ENCODE measurements at places on chromosomes 3 and 15.

- DNase-seq = no peak
Measured at GRCh38 chr3:116425126-116425525, 20.2 kb downstream of the LSAMP start.

- DNase-seq = no peak
Measured at GRCh38 chr3:150703299-150703755, 393 bp downstream of the ERICH6 start.

- no peak for DNase-seq
Measured at GRCh38 chr3:95356764-95357501, 1294.1 kb downstream of the NSUN3 start.

DNA sequence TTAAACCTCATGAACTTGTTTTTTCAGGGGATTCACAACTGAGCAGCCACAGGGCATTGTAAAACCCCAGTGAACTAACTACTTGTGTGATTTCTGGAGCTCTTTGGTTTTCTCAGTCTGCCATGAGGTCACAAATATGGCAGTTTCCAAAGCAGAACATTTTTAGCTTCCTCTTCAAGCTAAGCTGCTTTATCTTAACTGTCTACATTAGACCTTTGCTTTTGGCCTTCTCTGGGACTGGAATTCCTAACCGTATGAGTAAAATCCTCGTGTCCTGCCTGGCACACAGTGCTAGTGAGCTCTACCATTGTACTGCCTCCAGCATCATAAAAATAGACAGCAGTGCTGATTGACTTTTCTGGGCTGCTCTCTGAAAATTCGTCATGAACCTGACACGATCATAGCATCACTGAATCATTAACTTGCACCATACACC is 22.1 kb downstream of the CDIN1 start:
- no peak for DNase-seq

DNA sequence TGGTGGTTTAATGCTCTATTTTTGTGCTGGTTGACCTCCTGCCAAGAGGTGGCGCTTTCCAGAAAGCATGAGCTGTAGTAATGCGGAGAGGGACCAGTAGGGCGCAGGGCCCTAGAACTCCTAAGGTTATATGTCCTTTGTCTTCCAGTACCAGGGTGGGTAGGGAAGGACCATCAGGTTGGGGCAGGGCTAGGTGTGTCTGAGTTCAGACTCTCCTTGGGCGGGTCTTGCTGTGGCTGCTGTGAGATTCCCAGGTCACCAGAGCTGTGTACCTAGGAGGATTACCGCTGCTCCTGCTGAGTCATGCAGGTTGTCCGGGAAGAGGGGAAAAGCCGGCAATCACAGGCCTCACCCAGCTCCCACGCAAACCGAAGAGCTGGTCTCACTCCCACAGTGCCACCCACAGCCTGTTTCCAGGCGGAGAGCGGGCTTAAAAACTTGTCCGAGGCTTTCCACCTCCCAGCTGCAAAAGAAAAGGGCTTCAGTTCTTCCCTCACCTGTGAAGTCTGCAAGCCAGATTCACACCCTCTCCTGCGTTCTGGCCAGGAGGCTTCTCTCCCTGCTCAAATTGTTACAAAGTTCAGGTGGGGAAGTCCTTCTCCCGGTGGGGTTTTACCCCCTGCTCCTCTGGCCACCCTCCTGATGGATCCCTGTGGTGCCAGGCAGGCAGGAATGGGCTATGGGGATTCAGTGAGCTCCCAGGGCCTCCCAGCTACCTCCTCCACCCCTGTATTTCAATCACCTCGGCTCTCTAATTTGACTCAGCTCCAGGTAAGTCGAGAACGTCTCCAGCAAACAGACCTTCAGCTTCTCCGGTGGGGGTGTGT is 37.7 kb upstream of the BCHE start:
- DNase-seq = no peak

DNA sequence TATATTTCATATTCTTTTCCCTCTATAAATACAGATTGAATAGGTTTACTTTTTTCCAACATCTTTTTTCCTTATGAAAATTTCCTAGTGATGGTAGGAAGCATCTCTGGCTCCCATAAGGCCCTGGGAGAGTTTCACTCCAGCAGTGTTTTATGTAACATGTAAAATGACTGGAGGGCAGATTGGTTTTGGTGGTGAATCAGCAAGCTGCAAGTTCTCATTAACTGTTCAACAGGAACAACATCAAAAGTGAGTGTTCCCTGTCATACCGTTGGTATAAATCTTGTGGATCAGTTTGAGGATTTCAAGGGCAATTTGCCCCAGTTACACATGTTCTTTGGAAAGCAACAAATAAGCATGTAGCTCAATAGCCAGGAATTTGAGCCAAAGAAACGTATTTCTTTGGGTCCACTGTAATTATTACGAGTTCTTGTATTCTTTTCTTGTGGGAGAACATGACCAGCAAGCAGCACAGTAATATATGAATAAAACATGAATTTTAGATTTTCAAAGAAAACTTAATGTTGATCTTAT is 345.7 kb downstream of the SV2B start:
- DNase-seq = no peak

GRCh38 chr3:188330138-188330537 is 176.2 kb downstream of the LPP start:
- no peak for DNase-seq

GRCh38 chr15:90988296-90988695 is 6.0 kb downstream of the PRC1 start:
- DNase-seq = no peak

DNA sequence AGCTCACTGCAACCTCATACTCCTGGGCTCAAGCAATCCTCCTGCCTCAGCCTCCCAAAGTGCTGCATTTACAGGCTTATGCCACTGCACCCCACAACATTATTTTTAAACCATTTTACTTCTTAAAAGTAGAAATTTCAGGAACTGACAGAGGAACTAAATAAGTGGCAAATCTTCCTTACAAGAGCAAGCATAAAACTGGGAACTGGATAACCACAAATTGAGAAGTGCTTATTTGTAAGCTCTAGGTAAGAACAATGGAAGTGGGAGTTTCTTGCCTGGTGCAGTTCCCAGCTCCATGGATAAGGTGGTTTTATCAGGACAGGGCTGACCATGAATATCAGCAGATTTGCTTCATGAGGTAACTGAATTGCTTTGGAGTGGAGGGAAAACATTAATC is 655.2 kb downstream of the DIPK2A start:
- no peak for DNase-seq

- DNase-seq = no peak
Measured at GRCh38 chr3:147161833-147162232, 244.5 kb downstream of the ZIC4 start.

GRCh38 chr15:83362706-83363105 is 78.2 kb upstream of the BNC1 start:
- DNase-seq = no peak

GRCh38 chr3:126399351-126399735 is 4.6 kb downstream of the CFAP100 start:
- no peak for DNase-seq

DNA sequence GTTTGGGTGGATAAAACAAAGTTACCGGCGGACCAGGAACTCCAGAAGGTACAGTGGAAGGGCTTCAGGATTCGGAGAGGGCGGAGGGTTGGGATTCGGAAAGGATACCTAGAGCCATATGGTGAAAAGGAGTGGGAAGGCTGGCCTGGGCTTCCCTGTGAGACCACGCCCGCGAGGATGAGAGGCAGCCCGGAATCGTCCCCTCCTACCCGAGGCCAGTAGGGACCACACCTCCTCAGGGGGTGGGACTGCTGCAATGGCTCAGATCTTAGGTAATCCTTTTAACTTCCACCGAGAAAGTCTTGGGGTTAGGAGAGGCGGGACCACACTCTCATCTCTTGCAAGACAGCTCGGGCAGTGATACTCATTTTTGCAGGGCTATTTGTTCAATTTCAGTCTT is 511.3 kb downstream of the OCA2 start:
- no peak for DNase-seq

DNA sequence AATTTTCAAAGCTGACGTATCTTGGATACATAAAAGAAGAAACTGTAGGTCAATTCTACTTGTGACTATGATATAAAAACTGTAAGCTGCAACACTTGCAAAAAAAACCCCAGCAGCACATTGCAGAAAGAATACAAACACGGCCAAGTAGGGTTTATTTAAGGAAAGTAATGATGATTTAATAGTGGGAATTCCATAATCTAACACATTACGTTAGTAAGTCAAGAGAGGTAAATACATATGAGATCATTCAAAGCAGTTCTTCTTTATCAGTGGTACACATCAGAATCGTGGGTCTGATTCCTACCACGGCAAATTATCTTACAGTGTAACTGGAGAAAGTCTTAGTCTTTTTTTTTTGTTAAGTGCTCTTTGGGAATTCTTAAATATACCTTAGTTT is 292.4 kb upstream of the WNT5A start:
- DNase-seq = no peak

DNA sequence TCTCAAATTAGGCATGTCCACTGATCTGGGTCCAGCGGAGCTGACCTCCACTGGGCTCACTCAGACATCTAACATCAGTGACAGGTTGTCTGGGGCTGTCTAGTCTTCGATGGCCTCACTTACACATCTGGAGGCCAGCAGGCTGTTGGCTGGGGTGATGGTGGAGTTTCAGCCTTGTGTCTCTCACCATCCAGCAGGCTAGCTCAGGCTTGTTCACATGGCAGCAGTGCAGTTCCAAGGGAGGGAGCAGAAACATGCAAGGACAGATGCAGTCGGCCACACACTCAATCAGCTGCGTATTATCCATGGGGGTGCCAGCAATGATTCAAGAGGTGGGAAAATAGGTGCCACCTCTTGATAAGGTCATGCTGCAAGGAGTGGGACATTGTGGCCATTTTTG is 292.5 kb downstream of the SHQ1 start:
- DNase-seq = no peak

- no peak for DNase-seq
Measured at GRCh38 chr15:86127547-86127946, 47.9 kb downstream of the AGBL1 start.

DNA sequence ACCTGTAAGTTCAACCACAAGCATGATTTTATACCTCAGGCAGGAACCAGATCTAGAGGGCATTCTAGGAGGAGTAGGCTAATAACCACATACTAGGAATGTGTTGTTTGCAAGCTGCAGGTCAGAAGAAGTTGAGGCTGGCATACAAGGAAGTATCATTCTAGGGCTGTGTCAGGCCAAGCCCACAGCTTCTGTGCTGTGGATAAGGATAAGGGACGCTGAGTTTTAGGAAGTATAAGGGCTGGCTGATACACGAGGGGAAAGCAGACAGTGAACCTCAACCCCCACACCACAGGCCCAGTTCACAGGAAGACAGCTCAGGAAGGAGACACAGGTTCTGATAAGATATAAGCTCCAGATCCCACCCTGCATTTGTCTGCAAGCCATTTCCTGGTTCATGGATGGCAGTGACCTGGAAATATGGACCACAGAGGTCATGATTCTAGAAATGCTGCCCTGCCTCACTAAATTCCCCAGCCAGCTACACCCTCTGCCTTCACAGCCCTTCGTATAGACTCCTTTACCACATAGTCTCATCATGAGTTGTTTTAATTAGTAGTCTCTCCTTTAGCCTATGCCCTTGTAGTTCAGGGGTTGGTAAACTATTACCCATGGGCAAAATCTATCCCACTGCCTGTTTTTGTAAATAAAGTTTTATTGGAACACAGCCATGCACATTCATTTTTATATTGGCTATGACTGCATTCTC is 260.7 kb downstream of the OPA1 start:
- no peak for DNase-seq

GRCh38 chr15:40290918-40291574 is 8.2 kb upstream of the ANKRD63 start:
- DNase-seq = no peak

DNA sequence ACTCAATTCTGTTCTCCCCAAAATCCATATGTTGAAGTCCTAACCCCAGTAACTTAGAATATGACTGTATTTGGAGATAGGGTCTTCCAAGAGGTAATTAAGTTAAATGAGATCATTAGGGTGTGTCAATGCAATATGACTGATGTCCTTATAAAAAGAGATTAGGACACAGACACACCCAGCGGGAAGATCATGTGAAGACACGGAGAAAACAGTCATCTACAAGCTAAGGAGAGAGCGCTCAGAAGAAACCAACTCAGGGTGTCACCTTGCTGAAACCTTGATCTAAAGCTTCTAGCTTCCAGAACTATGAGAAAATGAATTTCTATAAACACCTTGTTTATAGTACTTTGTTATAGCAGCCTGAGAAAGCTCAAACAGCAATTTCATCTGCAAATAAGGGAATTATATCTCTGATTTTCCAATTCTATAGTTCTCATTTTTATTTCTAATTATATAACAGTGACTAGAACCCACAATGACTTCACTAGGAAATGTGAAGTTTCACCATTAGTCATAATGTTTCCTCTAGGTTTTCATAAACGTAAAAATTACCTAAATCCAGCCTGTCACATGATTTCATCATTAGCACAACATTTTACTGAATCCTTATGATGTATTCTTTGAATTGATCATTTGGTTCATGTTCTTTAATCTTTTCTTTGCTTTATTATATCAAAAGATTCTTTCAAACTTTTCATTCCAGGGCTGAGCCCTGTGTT is 459.1 kb upstream of the MDFIC2 start:
- no peak for DNase-seq

- DNase-seq = no peak
Measured at GRCh38 chr15:73522011-73522410, 79.0 kb downstream of the REC114 start.

GRCh38 chr3:54550221-54550977 is 377.5 kb downstream of the LRTM1 start:
- DNase-seq = no peak

- DNase-seq = no peak
Measured at GRCh38 chr3:57354768-57355167, 62.3 kb upstream of the ASB14 start.

DNA sequence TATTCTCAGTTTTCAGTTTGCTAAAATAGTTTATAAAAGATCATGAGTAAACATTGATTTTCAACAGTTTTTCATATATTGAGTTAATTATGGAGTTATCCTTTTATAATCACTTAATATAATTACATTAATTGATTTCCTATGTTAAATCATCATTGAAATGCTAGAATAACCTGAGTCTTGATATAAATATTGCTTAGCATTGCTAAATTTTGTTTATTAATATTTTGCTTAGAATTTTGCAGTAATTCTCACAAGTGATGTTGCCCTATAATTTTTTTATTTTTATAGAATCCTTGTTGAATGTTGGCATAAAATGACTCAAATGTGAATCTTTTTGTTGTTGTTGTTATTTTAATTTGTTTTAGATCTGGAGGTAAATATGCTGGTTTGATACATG is 654.2 kb downstream of the OTOL1 start:
- no peak for DNase-seq

- no peak for DNase-seq
Measured at GRCh38 chr15:77798847-77799246, 166.1 kb upstream of the LINGO1 start.

DNA sequence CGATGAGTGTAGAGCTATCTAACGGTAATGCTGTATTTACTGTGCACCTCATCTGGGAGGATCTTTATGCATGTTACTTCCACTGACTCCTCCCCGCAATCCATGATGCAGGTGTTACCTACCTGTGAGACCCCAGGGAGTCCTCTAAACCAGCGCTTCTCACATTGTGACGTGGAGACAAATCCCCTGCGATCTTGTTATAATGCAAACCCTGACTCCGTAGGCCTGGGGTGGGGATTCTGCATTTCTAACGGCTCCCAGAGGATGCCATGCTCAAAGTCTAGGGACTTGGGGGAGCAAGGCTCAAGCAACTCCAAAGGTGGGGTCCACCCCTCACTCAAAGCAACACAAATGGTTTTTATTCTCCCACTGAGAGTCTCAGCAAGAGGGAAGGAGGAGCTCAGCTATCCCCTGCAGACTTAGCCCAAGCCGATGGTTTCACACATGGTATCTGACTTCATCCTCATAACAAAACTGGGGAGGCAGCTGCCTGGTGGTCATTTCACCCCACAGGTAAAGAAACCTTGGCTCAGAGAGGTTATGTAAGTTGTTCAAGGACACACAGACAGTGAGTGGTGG is 63.6 kb downstream of the PCSK6 start:
- DNase-seq = no peak
